NCI-H1930 (cell line): ENCODE measurements at places on chromosomes 7 and 10.

DNA sequence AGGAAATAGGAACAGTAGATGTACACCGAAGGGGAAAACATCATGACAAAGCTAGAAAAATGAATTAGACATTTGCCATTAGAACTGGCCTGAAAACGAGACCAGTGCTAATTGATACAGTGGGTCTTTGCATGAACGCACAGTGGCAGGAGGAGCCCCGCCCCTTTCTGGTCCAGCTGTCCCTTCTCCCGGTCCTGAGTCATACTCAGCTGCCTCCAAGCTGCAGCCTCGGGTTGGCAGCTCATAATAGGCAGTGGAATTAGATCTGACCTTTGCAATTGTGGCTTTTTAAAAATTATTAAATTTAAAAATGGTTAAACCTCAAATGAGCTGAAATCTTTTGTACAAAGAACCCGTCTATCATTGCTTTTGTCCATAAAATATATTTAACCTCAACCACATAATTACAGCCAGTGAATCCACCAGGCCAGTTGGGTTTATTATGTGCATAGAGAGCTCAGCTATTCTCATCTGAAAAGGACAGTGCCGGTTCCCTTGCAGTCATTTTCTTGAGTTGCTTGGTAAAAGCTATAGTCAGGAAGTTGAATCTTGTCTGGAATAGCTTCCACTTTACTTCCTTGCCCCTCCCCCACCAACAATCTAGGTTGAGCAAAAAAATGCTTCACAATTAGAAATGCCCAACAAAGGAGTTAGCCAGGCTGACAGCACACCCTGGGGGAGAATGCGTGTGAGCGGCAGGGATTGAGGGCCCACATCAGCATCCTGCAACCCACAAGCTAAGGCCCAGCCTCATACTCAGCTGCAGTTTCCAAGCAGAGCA, 147.1 kb downstream of the BUB3 start:
- DNase-seq: no peak

DNA sequence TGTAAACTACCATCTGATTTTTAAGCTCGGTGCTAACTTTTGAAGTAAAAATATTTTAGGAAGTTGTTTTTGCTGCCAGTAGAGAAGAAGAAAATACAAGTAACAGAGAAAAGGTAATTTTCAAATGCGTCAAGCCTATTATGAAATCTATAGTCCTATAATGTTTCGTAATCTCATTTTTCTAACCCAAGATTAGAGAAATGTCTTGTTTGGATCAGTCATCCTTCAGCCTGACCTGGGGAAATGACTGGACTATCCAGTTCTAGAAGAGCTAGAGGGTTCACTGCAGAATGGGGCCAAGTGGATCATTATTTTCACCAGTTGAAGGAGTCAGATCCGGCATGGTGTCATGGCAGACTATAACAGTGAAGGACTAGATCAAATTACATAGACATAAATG, 62.7 kb upstream of the FGL2 start:
- no peak for DNase-seq

DNA sequence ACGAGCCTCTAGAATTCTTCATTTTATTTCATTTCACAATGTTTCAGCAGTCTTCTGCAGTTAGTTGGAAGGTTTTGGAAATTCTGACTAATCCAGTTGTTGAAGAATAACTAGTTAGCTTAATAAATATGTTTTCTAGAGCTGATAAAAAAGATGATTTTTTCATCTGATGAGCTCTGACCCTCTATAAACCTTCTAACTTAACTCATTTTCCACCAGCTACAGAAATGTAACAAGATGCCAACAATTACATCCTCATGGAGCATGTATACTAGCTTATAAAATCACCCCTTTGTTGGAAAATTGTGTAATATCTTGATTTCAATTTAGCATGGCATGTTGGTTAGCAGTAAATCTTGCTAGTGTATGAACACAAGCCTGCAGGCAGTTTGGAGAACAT, 33.1 kb downstream of the KAT6B start:
- no peak for DNase-seq

GRCh38 chr7:38070718-38071117, 107.3 kb upstream of the STARD3NL start:
- peak; percentile 4 for DNase-seq

DNA sequence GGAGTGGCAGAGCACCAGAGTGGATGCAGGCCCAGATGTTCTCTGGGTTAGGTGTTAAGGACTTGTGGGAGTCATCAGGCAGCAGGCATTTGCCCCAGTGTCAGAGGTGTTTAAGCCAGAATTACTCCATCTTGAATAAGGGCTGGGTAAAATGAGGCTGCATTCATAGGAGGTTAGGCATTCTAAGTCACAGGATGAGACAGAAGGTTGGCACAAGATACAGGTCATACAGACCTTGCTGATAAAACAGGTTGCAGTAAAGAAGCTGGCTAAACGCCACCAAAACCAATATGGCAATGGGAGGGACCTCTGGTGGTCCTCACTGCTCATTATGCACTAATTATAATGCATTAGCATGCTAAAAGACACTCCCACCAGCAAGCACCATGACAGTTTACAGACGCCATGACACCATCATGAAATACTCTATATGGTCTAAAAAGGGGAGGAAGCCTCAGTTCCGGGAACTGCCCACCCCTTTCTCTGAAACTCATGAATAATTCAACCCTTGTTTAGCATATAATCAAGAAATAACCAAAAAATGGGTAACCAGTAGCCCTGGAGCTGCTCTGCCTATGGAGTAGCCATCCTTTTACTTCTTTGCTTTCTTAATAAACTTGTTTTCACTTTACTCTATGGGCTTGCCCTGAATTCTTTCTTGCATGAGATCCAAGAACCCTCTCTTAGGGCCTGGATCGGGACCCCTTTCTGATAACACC, 882 bp upstream of the LRRC61 start:
- no peak for DNase-seq

GRCh38 chr10:117796130-117796745, 250.5 kb downstream of the RAB11FIP2 start:
- no peak for DNase-seq

DNA sequence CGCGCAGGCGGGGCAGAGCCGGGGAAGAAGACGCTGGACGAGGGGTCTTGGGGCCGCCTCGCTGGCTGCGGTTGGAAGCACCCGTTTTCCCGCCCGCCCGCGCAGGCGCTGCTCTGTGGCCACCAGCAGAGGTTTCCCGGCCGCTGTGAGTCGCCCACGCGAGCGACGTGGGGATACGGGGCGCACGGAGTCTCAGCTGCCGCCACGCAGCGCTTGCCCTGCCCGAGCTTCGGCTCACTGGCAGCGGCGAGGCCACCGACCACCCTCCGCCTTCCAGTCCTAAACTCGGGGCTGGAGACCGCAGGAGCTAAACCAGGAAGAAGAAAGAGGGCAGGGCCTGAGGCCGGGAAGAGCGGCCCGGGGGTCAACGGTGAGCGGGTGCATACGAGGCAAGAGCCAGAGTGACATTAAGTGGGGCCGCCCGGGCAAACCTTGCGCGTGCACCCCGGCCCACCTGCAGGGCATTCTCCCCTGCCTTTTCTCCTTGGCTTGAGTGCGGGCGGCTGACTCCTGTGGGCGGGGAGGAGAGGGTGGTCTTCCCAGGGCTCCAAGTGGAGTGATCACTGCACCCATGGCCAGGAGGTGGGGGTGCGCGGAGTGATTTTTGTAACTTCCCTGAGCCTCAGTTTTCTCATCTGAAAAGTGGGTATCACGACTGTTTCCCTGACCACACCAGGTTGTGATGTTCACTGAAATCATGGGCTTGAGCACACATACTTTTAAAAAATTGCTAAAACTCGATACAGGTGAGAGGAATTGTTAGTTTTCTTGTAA, 7.1 kb upstream of the EMX2 start:
- DNase-seq: no peak

- no peak for DNase-seq
These were observed 24.6 kb downstream of the SLK start for GRCh38 chr10:103991393-103992128.

- no peak for DNase-seq
These were observed 16.4 kb downstream of the PALD1 start for GRCh38 chr10:70494966-70495365.

DNA sequence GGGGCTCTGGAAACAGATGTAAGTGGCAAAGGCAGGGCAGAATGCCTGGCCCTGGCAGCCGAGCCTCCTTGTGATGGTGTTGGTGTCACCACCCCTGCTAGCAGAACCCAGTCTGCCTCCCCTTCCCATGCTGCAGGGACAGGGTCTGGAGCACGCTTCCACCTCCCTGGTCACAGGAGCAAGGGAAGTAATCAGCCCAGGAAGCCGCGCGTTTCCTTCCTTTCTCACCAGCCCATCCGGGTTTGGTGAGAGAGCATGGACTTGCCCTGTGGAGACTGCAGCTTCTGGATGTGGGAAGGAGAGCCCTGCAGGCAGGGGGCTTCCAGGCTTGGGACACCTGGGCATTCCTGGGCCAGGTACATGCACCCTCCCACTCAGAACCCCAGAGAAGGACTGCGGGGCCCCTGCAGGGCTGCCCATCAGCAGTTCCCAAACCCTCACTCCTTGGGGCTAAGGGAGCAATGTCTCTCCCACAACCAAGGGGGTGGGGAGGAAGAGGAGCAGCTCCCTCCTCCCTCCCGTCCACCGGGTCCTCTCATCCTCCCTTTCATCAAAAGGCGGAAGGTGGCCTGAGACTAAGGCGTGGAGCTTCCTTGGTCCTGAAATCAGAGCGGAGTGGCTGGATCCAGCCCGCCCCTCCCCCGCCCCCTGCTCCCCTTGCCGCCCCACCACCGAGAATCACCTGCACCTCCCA, 1.8 kb downstream of the MMRN2 start:
- DNase-seq: no peak

DNA sequence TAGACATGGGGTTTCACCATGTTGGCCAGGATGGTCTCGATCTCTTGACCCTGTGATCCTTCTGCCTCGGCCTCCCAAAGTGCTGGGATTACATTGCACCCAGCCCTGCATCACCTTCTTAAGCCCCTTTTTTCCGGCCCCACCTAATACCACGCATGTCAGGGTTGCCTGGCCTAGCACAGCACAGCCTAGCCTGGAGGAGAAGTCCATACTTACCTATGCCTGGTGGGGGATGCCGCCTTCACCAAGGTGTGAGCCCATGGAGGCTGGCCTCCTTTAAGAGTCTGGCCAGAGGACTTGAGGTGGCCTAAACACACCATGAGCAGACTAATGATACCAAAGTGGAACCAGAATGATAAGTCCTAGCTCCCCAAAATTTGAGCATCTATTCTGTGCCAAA, 22.0 kb upstream of the CUX1 start:
- no peak for DNase-seq

- no peak for DNase-seq
These were observed 486.5 kb downstream of the CALN1 start for GRCh38 chr7:71925663-71926062.

DNA sequence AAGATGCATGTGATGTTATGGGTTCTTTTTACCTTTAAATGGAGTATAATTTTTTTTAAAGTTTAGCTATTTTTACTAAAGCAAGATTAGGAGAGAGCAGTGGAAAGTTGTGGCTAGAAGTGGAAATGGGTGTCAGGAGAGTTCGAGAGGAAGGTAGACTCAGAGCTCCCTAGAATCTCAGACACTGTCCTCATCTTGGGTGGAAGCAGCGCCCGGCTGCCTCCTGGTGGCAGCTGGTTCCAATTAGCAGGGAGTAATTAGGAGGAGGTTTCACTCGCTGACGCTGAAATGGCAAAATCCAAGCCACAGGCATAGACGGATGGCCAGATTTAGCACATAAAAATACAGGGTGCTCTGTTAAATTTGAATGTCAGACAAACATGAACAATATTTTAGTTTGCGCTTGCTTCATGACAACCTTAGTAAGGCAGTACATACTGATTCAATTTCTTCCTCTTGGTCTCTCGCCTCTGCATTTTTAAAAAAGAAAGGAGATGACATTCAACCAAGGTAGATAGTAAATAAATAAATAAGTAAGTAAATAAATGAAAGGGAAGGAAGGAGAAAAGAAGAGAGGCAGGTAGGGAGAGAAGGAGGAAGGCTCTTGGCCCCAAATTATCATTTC, 58.5 kb downstream of the LGI1 start:
- DNase-seq: peak; percentile 21

DNA sequence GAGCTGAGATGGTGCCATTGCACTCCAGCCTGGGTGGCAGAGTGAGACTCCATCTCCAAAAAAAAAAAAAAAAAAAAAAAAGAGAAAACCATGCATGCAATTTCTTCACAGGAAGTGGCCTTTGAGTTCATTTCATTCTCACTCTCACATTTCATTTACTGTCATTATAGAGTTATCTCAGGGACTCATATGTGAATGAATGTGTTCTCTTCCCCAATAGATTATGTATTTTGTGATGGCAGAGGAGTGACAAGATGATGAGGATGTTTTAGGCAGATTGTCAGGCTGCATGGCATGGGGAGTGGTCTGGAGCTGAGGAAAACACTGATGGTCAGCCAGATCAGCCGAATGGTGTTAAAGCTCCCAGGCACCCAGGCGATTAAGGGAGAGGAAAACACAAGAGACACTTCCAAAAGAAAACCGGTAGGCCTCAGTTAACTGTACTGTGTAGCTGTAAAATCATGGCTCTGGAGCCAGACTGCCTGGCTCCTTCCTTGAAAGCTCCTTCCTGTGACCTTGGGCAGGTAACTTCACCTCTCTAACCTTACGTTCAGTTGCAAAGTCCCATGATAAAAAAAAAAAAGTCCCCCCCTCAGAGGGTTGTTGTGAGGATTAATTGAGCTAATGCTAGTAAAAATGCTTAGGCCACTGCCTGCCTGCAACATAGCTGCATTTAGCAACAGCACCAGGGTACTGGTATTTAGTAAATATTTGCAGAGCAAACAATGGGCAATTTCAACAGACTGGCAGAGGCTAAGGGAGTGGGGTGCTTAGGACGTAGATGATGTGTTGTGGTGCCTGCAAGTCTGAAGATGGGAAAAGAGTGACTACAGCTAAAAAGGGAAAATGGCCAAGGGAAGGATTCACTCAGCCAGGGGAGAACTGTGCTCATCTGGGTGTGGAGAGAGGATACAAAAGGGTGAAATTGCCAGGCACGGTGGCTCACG, 6.9 kb downstream of the FRAT2 start:
- DNase-seq: no peak

DNA sequence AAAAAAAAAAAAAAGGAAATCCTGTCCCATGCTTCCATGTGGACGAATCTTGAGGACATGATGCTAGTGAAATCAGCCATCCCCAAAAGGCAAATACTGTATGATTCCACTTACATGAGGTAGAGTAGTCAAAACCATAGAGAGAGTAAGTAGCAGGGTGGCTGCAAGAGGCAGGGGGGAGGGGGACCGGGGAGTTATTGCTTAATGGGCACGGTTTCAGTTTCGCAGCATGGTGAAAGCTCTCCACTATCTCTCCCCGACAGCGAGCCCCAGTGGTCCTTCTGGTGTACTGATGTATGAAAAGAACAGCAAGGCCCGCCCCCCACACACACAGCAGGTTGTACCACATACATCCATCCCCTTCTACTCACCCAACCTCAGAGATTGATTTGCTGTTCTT, 32.8 kb downstream of the NOD1 start:
- DNase-seq: no peak

DNA sequence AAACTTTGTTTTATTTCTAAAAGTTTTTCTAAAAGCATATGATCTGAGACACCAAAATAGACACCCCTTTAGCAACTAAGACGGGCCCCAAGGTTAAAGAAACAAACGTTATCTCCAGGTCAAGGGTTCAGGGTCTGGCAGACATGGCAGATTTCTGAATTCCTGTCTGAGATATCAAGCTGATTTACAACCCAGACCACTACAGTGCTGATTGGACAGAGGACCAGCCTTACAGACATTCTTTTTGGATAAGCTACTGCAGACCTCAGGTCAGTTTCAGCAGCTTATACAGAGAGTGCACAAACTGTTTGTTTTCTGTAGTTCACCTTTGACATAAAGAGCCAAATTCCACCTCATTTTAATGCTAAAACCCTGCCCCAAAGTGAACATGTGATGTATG, 34.8 kb downstream of the SVOPL start:
- no peak for DNase-seq

GRCh38 chr10:69583106-69583505, 9.9 kb upstream of the NEUROG3 start:
- no peak for DNase-seq
